ENCODE measurements at places on chromosomes 7 and 10.

GRCh38 chr10:24894309-24894708 lies 58.1 kb downstream of the PRTFDC1 start:
- peak; percentile 20 for DNase-seq

DNA sequence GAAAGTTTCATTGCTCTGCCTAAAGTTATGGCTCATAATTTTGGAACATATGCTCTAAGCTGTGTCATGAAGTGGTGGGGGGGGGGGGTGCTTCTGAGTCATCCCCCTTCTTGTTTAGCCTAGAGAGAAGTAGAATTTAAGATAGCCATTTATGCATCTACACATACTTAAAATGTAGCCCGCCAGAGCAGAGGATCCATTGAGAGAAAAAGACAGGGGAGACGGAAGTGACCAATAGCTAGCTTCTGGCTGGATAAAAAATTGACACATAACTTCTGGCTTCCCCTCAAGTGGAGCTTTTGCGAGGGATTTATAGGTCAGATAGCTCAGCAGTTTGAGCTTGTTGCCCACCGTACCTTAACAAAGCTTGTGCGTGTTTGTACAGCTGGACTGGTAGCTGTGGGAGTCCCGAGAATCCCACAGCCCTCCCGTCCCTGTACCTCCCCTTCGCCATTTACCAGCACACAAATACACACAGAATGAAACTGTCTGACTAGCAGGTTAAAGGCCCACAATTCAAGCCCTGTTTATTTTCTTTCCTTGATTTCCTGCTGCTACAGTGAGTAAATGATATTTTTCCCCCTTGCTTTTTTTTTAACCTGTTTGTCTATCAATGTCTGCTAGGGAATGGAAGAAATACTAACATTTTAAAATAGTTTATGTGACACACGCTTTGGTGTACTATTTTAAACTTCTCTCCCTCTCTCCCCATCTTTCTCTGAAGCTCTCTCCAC lies 232.6 kb upstream of the FERD3L start:
- DNase-seq = no peak

GRCh38 chr7:151757274-151757673 lies 119.6 kb downstream of the PRKAG2 start:
- no peak for DNase-seq

- DNase-seq = no peak
Measured at GRCh38 chr10:49647985-49648795, 31.3 kb upstream of the C10orf53 start.

- no peak for DNase-seq
Measured at GRCh38 chr7:40299097-40299496, 164.3 kb downstream of the SUGCT start.

- peak; percentile 96 for DNase-seq
Measured at GRCh38 chr7:99379043-99379577, 4.6 kb downstream of the ARPC1B start.

GRCh38 chr10:125781374-125781773 lies 5.8 kb upstream of the MMP21 start:
- no peak for DNase-seq

- no peak for DNase-seq
Measured at GRCh38 chr7:156384706-156385105, 255.9 kb upstream of the RNF32 start.

DNA sequence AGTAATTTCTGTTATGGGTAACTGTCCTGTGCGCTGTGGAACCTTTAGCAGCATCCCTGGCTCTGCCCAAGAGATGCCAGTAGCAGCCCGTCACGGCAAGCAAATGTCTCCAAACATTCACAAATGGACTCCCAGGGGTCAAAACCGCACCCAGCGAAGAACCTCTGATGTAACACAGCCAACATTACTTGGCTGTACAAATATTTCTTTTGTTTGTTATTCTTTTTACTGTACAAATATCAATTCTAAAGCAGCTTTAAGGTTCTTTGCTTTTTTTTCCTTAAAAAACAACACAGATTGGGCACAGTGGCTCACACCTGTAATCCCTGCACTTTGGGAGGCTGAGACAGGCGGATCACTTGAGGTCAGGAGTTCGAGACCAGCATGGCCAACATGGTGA lies 182.5 kb downstream of the KMT2E start:
- DNase-seq = no peak

DNA sequence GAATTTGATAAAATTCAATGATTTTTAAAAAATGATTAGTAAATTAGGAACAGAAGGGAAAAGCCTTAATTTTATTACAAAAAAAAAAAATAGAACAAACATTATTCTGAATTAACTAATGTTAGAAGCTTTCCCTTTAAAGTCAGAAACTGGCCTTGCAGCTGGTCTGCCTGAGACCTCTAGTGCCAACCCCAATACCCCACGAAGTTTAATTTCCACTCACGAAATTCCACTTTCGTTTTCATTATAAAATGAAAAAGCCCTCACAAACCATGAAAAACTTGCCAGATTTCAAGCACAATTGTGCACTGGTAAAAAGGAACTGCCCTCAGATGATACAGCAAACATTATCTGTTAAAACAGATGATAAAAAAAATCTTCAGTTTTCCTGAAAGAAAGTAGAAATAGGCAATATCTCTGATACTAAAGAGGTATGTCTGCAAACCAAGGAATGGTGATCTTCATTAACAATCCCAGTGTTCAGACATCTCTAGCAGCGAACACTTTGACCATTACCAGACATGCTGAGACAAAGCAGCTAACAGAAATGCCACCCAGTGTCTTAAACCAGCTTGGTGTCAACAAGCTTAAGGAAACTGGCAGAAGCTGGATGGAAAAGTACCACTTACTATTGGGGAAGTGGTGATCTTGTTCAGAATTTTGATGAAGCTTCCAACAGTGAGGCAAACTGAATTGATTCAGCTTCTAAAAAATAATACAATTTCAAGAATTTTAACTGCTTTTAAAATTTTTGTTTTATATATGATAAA lies 80.2 kb downstream of the PALS2 start:
- DNase-seq = peak; percentile 13

GRCh38 chr7:110386913-110387312 lies 704.0 kb upstream of the LRRN3 start:
- DNase-seq = no peak

DNA sequence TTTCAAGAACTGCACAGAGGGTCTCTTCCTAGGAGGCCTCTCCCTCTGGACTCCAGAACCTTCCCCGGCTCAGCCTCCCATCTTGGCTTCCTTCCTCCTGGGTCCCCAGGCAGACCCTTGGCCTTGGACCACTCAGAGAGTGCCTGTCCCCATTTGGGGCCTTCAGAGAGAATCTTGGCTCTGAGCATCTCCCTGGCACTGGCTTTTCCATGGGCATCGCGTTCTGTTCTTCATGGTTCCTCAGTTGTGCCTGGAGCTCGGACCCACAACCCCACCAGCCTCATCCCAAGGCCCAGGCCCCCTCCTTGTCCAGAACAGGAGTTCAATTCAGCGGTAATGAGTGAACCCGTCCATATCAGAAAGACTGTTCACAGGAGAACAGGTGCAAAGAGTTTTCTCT lies 73.4 kb downstream of the VIPR2 start:
- DNase-seq = no peak

- DNase-seq = peak; percentile 35
Measured at GRCh38 chr7:17706734-17707133, 233.6 kb downstream of the SNX13 start.

DNA sequence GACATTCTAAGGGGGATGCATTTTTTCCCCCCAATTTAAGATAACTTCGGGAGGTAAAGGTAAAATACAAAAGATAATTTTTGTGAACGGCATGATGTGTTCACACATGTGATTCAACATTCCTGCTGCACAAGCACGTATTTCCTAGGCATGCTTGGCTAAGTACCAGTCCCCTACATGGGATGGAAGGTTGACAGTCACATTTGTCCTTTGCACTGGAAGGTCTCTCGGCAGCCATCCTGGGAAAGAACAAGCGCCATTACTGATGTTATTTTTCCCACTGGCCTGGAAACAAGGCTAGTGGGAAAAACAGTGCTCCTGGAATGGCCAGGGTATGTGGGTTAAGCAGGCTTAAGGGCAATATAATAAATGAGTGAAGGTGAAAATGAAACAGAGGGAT lies 276.2 kb upstream of the AOAH start:
- DNase-seq = no peak

GRCh38 chr7:47647181-47647917 lies 65.4 kb upstream of the TNS3 start:
- DNase-seq = peak; percentile 28

DNA sequence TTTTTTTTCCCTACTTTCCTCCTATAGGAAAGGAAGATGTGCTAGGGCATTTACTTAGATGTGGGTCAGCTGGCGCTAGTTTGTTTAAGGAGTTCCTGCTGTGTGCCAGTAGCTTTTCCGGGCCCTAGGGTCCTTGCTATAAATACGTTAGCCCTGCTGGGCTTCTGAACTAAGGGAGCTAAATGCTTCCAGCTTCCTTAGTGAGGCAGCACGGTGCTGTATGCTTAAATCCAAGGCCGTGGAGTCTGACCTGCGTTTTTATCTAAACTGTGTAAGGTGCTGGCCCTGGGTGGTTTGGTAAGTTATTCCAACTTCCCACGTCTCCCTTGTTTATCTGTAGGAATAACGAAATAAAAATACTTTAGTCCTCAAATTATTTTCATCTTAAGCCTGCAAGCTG lies 594 bp downstream of the TDRD1 start:
- no peak for DNase-seq

- no peak for DNase-seq
Measured at GRCh38 chr7:88664630-88665233, 94.8 kb upstream of the ZNF804B start.

DNA sequence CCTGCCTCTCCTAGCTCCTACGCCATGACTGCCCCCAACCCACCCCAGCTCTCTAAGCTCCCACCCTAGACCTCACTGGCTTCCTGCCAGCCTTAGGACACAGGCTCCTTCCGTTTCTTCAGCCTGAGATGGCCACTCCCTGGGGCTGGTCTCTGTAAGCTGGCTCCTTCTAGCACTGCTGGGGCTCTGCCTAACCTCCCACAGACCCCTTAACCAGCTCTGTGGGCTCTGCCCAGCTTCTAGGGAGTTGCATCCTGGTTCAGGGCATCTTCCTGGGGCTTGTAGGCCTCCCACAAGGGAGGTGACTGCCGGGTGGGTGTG lies 478.6 kb upstream of the KLF6 start:
- no peak for DNase-seq

- peak; percentile 85 for DNase-seq
Measured at GRCh38 chr7:50207686-50208255, 96.7 kb upstream of the IKZF1 start.

- DNase-seq = no peak
Measured at GRCh38 chr7:91064052-91064451, 200.2 kb upstream of the FZD1 start.

- DNase-seq = no peak
Measured at GRCh38 chr7:10940704-10941355, 32.8 kb upstream of the PHF14 start.

DNA sequence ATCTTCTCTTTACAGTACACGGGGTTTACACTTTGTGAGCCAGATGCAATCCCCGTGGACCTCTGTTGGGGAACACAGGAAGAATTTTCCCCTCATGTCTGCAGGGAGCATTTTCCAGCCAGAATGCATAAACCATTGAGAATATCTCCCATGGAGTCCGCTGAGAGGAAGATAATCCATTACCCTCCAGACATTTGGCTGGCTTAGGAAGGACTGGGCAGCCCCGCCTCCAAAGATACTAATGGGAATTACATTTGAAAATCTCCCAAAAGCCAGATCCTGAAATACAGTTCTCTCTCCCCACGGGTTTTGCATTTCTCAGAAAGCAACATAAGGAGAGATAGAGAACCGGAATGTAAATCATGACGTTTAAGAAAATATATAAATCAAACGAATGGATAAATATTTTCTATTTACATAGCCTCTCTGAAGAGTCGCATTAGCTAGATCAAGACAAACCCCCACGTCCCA lies 53.5 kb downstream of the TRIL start:
- DNase-seq = no peak
